ENCODE measurements at places on chromosomes 13 and 19.

DNA sequence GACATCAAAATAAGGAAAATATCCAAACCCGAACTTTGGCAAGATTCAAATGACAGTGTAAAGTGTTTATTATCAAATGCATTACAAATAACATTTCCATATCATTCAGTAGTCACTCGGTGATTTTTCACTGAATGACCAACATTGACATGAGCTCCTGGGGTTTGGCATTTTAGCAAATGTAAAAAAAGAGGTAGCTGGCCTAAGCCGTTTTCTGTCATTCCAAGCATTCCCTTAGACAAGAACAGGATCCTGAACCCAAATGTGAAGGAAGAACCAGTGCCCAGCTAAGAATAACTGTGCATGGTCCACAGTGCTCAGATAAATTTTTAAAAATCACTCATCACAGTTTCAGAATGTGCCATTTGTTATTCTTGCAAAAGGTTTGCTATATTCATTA is 327.9 kb downstream of the GPC6 start:
- no peak for DNase-seq

DNA sequence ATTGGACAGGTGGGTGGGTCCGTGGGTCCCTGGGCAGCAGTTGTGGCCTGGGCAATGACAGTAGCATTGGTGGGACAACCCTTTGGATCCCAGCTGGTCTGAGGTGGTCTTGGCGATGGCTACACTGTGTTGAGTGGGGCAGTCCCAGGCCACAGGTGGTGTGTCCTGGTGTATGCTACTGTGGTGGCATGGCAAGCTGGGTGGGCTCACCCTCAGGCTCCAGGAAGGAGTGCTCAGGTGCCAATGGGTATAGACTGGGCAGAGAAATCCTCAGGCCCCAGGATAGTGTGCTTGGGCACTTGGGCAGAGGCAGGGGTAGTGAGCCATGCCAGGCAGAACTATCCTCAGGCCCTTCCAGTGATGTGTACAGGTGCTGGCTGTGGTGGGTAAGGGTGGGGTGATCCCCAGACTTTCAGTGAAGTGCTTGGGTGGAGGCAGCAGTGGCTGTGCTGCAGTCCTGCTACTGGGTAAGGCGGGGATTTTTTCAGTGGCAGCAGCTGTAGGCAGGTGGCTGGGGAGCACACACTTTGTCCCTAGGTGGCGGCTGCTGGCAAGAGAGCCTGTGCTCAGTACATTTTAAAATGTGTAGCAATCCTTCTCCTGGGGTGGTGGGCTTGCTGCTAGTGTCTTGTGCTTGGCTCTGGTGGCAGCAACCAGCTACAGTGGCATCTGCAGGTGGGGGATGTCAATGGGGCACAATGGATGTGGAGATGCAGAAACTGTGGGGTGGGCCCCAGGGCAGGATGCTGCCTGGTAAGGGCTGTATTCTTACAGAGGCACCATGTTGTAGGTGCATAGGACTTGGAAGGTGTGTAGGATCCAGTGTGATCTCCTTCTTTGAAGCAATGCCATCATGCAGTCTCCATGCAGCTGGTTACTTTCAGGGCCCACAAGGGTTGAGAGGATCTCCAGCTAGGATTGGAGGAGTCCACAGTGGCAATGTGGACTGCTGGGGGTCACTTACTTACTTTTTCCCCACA is 64.9 kb downstream of the DNAJC3 start:
- DNase-seq = no peak

DNA sequence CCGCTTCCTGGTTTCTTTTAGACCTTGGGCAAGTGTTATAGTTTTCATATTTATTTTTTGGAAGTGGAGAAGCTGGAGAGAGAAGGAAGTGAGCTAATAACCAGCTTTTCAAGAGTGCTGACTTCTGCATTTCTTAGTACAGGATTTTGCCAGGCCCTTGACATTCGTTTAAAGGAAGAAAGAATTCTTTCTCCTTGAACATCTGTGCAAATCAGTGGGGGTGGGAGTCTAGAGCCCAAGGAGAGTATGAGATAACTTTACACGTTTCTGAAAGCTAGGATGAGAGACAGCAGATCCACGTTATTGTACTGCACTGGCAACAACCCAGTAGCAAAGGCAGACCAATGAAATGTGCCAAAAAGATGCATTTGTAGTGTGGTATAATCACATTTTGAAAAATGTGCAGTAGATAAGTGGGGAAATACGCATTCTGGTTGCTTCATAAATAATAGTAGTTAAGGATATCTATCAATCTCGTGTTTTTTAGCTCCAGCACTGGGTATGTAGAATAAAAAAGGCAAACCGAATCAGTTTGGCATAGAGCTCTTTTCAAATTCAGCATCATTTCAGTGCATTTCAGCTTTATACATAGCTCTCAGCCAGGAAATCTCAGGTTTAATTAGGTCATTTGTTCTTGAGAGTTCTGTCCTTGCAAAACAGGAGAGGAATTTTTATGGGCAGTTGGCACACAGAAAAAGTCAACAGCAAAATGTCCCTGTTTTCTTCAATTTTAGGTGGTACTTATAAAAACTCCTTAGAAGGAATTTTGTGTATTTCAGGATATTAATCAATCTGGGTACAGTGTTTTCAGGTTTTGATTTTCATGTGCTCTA is 4.3 kb downstream of the RNF113B start:
- DNase-seq = no peak

DNA sequence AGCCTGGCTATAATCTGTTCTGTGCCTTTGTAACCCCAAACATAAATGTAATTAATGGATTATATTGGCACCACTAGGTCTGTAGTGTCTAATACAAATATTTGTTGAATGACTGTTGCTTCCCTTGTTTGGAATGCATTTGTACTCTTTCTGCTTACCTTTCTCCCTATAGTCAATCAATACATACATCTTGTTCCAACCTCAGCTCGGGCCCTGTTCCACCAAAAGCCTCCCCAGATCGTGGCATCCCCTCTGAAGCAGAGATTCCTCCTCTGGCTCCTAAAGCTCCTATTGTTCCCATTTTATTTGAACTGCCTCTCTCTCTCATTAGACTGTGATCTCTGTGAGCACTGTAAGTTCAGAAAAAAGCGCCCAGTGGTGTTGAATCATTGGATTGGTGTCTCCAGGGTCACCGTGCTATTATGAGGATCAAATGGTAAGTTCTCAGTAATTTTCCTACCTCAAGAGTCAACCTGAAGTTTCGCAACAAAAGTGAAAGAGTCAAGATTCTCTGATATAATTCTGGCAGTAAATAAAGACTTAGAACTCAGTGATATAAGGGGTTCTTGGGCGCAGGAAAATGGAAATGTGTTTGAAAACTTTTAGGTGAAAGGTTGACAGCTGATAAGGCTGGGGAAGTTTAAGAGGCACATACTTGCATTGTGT is 151.5 kb downstream of the KLF5 start:
- no peak for DNase-seq

- peak; percentile 45 for DNase-seq
Measured at GRCh38 chr19:5536337-5536894, 31.3 kb downstream of the TINCR start.

DNA sequence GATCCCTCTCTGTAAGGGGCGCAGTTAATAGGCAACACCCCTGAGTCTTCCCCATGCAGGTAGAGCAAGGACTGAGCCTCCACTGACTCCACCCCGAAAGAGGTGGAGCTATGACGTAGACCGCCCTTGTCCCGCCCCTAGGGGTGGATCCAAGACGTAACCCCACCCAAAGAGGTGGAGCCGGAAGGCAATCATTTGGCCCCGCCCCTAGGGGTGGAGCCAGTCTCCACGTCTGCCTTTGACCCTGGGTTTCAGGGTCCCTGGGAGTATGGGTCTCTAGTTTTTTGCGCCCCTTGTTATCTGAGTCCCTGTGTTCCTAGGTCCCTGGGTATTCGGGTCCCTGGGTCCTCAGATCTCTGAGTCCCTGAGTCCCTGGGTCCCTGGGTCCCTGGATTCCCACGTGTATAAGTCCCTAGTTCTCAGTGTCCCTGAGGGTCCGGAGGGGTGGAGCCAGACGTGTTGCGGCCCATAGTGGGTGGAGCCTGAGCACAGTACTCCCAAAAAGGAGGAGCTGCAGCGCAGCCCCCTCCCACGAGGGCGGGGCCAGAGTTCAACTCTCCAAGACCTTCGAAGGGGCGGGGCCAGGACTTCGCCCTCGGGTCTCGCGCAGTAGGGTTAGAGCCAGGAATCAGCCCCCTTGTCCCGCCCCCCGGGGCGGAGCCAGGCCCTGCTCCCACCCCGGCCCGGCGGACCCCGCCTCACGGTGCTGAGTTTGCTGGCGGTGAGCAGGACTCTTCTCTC is 5.3 kb downstream of the DENND1C start:
- no peak for DNase-seq

GRCh38 chr13:63107179-63107943 is 1691.7 kb upstream of the PCDH20 start:
- DNase-seq = peak; percentile 15

GRCh38 chr19:43560687-43561086 is 14.6 kb downstream of the XRCC1 start:
- no peak for DNase-seq

DNA sequence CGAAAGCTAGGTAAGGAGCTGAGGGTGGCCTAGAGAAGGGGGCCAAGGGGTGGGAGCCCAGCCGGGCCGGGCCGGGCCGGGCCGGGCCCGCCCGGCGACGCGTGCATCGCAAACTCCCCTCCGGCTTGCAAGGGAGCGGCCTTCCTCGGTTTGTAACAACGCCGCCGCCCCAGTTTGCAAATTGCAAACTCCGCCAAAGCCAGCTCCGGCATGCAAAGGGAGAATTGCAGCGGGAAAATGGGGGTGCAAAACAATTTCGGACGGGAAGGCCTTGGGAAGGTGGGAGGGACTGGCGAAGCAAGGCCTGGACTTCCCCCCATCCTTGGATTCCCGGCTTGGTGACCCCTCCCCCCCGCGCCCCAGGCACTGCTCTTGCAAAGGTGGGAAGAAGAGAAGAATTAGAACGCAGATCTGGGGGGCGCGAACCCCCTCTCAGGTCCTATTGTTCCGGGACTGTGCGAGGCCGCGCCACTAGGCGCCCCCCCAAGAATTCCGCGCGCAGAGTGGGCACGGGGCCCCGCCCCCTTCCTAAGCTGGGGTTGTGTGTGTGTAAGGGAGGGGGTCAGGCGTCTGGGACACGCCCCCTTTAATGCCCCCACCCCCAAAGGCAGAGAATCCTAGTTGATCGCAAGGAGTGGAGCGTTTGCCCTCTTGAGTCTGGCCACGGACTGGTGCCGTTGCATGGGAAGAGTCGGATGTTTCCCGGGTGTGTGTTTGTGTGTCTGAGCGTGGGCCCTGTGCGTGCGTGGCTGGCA is 926 bp downstream of the PRR12 start:
- no peak for DNase-seq

GRCh38 chr13:21100994-21101757 is 39.8 kb upstream of the LATS2 start:
- no peak for DNase-seq

DNA sequence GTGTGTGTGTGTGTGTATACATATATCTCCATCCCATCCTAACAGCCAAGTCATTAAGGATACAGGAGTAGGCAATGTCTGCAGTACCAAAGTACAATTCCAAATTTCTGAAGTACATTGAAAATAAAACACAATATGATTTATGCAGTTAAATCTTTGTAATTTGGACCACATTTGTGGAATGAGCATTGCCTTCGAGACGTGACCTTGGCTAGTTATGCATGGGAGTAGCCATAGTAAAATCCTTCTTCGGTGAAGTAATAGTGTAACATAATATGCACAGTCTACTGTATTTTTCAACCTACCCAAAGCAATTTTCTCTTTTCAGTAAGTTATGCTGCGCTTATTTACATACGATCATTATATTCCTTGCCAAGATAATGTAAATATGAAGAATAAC is 665.7 kb upstream of the GPC6 start:
- DNase-seq = no peak

GRCh38 chr13:76163761-76164160 is 527.6 kb downstream of the LMO7 start:
- no peak for DNase-seq

DNA sequence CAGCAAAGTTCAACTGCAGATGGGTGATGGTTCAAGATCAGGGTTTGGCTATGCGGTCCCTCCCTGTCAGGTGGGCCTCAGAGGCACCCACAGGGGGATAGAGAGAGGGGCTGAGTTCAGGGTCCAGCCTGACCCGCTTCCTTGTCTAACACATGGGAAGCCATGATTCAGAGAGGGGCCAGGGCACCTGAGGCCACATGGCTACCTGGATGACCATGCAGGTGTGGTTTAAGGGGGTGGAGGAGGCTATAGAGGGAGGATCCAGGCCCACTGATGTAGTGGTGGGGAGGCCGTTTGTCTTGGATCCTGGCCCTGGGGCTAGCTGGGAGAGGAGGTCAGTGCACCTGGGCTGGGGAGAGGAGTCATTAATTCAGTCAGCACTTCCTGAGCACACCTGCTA is 56.7 kb downstream of the ZNF536 start:
- DNase-seq = no peak

- DNase-seq = no peak
Measured at GRCh38 chr13:52743988-52744387, 4.4 kb upstream of the CNMD start.

DNA sequence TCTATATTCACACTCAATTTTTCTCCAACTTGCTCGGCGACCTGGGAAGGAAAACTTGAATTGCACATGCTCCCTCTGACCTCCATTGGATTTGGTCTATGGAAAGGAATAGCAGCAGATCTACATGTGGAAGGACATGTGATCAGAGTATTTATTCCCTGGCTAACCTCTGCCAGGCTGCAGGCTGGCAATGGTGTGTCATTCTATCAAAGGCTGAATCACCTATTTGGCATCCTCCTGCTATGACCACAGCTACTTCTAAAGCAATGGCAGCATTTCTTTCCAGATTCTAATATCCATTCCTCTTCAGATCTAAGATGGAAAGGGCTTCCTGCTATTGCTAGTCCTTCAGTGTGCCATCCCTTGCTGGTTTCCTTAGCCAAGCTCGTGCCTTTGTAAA is 144.3 kb upstream of the FREM2 start:
- DNase-seq = no peak

DNA sequence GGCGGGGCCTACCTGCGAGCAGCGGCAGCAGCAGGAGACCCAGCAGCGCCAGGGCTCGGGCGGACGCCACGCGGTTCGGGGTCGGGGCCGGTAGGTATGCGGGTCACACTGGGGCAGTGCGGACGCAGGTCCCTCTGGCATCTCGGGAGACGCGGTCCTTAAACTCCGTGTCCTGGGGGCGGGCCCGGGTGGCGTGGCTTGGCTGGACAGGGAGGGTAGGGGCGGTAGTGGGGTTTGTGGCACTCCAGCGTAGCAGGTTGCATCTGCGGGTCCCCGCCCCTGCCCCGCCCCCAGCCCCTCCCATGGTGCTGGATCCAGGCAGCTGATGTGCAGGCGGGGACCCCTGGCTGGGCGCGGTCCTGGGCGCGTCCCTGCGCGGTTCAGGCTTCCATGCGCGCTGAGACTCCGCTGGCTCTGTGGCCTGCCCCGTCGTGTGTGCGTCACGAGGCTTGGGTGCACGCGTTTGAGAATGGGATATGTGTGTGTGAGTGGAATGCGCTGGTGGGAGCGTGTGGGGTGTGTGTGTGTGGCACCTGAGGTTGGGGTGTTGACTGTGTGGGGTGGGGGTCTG is 96.1 kb downstream of the WTIP start:
- no peak for DNase-seq

All from spinal cord (tissue), 10 donors.